Stimulated activated CD4-positive, alpha-beta T cell treated with anti-CD3 and anti-CD28 coated beads, TNF-alpha, amount 100 ng/mL, for 1 hour (primary cell): ENCODE measurements at places on chromosomes 11 and 22.

- DNase-seq: no peak
Observed at GRCh38 chr11:47415949-47416472, 7.6 kb downstream of the SLC39A13 start.

GRCh38 chr11:128553662-128554362, 33.5 kb downstream of the ETS1 start:
- no peak for DNase-seq

DNA sequence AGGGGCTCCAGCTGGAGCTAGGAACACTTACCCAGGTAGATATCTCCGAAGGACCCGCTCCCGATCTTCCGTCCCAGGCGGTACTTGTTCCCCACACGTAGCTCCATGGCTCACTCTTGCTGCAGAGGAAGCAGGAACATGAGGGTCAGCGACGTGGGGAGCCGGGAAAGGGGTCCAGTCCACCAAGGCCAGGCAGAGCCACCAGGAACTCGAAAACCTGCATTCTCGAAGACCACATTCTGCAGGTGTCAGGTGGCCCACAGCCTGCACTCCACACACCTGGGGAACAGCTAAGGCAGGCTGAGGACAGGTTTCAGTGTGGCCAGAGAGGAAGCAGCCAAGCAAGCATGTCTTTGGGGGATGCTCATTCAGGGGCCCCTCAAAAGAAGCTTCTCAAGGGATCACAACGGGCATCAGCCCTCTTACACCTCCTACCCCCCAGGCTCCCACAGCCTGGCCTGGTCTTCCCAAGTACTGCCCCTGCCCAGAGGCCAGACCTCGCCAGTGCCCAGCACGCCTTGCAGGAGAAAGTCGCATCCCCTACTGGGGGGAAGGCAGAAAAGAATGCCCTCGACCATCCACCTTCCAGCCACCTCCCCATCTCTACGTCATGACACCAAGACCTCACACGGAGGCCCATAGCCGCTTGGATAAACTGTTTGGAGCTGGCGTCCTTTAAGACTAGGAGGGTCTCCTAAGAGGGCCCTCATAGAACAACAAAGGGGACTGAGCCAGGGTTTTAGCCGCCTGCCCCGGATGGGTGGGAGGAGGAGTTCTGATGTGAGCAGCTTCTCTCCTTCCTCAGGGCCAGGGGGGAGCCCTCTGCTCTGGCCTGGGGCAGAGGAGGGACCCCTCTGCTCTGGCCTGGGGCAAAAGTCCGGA, 2.9 kb downstream of the CSNK1E start:
- DNase-seq: no peak

DNA sequence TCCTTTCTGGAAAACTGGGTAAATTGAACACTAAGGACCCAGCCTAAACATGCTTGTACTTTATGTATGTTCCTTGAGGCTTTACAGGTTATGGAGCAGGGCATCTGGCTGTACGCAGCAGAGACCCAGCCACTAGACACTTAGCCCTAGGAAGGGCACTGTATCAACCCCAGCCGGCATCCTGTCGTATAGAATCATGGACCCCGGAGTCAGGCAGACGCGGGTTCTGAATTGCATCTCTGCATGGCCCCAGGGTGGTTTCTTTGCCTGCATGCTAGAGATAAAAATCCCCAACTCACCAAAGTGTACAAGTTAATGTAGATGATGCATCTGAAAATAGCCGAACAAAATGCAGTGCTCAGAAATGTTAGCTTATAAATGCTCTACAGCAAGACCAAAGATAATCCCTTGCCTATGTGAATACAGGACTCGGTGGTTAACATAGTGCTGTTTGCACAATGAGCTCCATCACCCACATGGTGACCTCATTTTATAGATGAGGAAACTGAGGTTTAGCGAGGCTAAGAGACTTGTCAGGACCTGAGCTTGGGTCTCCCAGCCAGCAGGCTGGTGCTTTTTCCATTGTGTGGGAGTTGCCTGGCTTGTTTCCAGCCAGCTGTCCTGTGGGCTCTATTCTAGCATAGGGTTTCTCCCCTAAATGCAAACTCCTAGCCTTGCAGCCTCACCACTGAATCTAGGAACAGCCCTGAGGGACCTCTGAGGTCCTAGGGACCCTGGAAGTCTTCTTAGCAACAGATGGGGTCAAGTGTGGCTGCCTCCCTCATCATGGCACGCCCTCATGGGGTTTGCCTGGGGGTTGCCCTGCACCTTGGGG, 7.3 kb downstream of the CD6 start:
- no peak for DNase-seq
